Aorta (tissue), 5 donors: ENCODE measurements at places on chromosomes 12 and 14. TPM values are rescaled to one million over a fixed set of nuclear protein-coding genes. Genes with fewer than 3 reads are reported as not detected.

DNA sequence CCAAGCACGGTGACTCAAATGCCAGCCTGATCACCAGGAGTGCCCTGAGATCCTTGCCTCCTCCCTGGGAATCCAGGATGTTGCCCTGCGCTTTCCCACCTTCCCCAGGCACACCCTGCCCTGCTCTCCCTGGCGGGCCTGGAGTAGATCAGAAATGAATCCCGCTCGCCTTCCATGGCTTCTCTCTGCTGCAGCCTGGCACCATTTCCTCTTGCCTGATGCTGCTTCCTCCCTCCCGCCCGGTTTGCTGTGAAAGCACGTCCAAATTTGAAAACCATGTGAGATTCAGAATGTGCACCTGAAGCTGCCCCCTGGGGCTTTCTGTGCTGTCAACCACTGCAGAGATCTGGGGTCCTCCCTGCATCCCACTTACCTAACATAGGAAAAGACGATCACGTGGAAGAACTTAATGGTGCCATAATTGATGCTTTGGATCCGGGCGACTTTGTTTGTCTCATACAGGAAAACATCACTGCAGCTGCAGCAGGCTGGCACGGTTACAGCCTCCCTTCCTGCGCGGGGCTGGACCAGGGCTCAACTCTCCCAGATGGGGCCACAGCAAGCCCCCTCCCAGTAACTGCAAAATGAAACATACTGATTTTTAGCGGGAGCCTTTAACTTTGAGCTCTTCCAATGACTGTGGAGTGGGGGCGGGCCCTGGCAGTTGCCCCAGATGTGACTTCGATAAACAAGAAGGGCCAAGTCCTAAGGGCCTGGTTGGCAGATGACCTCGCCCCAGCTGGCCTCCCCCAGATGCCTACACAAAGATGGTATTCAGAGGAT lies 24.9 kb upstream of the C12orf76 start:
- no peak for DNase-seq

DNA sequence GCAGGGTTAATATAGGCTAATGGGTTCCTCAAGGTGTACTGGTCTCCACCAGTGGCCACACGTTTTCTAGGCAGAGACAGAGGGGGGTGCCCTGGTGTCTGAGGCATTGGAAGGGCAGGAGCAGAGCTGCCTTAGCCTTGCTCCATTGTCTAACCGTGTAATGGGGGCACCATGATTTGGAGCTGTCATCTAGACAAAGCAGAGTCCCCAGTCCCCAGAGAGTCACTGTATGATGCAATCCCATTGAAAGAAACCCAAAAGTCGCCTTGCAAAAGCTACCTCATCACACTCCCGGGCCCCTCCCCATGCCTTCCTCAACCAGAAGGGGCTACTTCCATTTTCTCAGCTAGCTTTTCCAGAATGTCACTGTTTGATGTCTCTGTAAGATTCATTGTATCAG lies 487.1 kb downstream of the AACS start:
- no peak for DNase-seq

- no peak for DNase-seq
Measured at GRCh38 chr12:14362352-14362751, 3.1 kb upstream of the ATF7IP start.

DNA sequence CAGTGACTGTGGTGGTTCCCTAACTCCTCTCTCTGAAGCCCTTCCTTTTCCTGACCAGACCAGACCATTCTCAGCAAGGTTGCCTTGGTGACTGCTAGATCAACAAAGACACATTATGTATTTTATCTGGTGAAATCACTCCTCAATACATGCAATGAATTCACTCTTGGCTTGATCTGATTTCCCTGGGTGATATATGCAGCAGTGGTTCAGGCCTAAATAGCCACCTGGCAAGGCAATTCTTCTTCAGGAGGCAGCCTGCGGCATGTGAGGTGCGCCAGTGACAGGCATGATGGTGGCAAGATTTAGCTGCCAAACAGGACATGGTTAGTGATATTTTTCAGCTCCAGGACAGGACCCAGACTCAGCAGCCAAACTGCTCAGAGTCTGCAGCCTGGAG lies 350.3 kb upstream of the CCDC196 start:
- no peak for DNase-seq

GRCh38 chr12:93896427-93896826 lies 219.3 kb downstream of the CRADD start:
- DNase-seq: no peak

DNA sequence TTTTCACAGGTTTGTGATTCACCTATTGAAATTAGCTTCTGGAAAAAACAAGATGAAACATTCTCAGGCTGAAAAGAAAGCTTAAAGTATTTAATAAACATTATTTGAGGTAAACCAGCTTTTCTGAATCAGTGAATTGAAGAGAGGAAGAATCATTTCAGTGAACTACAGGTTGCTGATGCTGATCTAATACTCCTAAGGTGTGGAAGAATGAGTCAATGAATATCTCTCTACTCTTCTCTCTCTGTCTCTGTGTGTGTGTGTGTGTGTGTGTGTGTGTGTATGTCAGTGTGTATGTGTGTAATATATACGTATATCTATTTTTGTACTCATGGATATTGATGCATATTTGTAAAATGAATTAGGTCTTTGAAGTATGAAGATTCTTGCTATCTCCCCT lies 312.2 kb downstream of the SSPN start:
- DNase-seq: no peak

DNA sequence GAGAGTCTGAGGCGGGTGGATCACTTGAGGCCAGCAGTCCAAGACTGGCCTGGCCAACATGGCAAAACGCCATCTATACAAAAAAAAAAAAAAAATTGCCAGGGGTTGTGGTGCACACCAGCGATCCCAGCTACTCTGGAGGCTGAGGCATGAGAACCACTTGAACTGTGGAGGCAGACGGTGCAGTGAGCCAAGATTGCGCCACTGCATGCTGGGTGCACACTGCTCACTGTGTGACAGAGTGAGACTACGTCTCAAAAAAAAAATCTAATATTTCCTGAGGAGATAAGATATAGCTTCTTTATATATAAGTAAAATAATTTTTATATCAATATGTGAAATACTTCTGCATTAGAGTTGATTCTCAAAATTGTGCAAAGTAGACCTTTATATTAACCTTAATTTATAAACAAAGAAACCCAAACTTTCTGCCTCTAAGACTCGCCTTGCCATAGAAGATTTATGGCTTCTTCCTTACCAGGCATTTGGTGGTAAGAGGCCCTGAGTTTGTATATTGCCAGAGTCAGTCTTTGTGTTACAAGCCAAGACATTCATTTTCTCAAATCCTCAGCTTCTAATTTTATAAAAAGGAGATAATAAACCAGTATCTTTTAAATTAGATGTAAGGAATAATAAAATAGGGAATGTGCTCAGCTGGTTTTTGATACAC lies 1226.7 kb downstream of the FLRT2 start:
- DNase-seq: no peak

DNA sequence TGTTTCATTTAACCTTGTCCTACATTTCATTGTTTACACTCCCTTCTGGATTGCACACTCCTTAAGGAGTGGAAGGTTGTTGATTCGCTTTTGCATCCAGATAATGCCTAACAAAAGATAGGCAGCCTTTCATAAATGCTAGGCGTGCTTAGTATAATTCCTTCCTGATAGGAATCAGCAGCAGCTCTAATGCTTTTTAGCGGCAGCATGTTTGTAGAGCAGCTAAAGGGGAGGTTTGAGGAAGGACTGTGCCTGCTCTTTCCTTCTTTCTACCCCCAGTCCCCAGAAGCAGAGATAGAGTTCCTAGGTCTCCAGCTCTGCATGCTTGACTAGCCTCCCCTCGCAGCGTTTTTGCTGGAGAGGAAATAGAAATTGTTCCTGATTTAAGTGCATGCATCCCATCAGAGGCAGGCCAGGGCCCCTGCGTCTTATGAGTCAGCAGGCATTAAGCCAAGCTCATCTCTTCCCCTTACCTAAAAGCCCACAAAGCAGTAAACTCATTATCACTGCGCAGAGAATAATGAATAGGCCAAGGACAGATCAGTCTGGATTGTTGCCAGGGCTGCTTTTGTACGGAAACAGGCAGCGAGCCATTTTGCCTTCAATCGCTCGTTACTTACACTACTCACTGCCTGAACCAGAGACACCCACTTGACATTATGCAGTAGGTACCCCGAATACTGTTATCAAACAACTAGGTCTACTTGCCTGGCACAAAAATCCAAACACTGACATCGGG lies 14.0 kb upstream of the TBPL2 start:
- DNase-seq: no peak

DNA sequence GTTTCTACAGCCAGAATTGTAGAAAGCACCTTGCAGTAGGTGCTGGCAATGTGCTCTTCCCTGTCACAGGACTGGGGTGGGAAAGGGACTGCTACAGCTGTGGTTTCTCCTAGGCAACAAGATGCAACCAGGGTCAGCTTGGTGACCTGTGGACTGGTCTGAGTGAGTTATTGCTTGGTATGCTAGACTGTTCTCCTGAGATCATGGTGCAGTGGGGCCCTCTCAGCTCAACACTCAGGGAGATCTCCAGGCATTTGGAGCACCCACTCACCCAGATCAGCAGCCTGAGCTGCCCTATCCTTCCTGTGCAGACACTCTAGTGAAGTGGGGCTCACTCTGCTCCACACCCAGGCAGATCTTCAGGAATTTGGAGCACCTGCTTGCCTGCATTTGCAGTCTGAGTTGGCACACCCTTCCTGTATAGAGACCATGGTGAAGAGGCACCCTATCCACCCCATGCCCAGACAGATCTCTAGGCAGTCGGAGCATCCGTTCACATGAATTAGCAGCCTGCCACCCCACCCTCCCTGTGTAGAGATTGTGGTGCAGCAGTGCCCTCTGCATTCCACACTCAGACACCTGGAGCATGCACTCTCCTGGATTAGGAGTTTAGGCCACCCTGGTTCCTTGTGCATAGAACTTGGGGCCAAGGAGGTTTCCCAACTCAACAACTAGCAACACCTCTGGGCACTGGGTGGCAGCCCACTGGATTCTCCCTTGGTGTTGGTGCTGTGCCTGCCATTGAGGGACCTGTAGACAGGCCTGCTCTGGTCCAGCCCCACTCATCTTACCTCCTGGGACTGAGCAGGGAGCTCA lies 3.8 kb upstream of the FAM186B start:
- no peak for DNase-seq

DNA sequence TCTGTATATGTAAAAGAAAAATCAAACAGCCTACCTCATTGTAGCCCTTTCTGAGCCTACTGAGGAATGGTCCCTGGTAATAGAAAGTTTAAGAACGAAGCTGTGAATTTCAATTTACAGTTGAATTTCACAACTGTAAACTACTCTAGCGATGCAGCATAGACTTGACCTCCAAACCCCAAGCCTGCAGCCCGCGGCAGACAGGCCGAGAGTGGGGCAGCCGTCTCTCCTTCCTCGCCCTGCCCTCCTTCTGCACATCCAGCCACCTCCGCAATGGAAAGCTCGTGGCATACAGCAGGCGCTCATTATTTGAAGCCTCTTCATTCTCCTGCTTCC lies 15.3 kb downstream of the RNASE2 start:
- no peak for DNase-seq

TSPAN19 gene
- not detected for total RNA-seq

OR6C76 gene
- total RNA-seq: not detected

CTSG gene
- total RNA-seq: 26.1 TPM

KRT4 gene
- not detected for total RNA-seq
